Cortex of kidney (tissue), 1 donor: ENCODE measurements at places on chromosomes 4 and X.

DNA sequence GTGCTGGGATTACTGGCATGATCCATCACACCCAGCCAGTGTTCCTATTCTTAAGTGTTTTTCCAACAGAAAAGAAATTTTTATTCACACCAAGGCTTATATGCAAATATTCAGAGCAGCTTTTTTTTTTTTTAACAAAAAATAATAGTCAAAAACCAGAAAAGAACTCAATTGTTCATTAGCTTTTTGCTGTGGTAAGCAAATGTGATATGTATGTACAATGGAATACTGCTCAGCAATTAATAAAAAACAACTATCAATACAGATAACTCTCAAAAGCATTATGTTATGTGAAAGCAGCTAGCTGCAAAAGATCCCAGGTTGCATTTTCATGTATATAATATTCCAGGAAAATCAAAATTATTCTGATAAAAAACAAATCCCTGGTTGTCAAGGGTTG, 132.3 kb downstream of the SLIT2 start:
- DNase-seq = no peak

DNA sequence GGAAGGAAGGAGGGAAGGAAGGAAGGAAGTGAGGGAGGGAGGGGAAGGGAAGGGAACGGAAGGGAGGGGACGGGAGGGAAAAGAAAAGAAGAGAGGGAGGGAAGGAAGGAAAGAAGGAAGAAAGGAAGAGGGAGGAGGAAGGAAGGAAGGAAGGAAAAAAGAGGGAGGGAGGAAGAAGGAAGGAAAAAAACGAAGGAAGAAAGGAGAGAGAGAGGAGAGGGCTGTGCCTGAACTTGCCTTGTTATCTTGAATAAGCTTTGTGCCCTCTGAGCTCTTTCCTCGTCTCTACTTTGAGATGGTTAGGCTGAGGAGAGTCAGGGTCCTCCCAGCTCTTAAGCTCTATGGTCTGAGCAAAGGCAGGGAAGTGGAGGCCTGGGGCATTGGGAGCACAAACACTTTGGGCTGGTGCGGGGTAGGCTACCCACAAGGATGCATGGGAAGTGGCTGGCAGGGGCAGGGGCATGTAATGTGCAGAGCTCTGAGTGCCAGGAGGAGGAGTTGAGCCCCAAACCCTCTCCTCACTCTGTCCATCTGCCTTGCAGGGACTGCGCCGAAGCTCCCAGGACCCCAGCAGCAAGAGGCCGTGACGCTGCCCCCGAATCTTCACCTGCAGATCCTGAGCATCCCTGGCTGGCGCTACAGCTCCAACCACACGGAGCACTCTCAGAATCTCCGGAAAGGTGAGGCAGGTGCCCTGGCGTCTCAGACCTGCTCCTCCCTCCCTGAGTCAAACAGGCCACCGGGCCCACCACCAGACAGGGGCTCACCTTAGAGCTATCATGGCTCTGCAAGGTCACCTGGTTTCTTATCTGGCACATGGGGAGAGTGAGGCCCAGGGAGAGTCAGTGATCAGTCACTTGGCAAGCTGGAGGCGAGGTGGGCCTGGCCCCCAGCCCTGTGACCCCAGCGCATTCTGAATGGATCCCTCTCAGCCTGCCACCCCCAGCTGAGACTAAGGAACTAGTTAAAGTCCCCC, 26.5 kb upstream of the MRFAP1 start:
- no peak for DNase-seq

- no peak for DNase-seq
Measured at GRCh38 chrX:106608016-106608415, 3.8 kb upstream of the RADX start.

DNA sequence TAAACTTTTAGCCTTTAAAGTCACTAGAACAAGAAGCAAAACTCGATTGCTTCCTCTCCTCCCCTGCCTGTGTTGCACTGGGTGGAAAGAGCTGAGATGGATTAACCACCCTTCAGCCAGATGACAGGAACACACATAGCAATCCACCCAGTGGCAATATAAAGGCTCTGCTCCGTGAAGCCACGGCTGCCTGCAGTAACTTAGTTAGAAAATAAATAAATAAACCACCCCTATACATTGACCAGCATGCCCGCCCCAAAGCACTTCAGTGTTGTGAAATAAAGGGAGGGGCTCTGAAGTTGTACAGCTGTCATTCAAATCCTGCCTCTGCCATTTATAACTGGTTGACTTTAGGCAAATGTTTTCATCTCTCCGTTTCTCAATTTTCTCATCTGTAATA, 217.1 kb upstream of the LDB2 start:
- no peak for DNase-seq

DNA sequence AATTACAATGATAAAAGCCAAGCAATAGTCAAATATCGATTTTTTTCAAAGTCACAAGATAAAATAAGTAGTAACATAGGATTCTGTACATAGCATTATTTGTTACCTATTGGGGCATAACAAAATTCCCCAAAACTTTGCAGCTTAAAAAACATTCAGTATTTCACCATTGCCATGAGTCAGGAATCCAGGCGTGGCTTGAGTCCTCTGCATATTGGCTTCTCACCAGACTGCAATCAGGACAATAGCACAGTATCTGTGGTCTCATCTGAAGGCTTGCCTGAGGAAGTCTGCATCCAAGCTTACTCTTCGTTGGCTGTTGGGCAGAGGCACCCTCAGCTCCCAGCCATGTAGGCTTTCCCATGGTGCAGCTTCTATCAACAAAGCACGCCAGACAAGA, 6.2 kb upstream of the CTBP1 start:
- no peak for DNase-seq
